ENCODE measurements at places on chromosomes 6 and 20. TPM values are rescaled to one million over a fixed set of nuclear protein-coding genes. Genes with fewer than 3 reads are reported as not detected.

Gene CFAP61
- total RNA-seq = 0.40 TPM

Gene ZBTB9
- 11.6 TPM for total RNA-seq

Gene CNR1
- 0.46 TPM for total RNA-seq

Gene TGM2
- 478 TPM for total RNA-seq

Gene DBNDD2
- total RNA-seq = 32.4 TPM

Gene GLP1R
- total RNA-seq = not detected

Gene ZNF165
- total RNA-seq = 0.90 TPM

Gene COL10A1
- total RNA-seq = not detected

Gene STMND1
- total RNA-seq = not detected

Gene BCAS1
- 0.37 TPM for total RNA-seq

Gene DDO
- total RNA-seq = 0.08 TPM

Gene NR2E1
- total RNA-seq = not detected

Gene IL20RA
- 0.03 TPM for total RNA-seq

Gene ALDH5A1
- 8.1 TPM for total RNA-seq

Gene MAP3K7
- total RNA-seq = 13.0 TPM

Gene BTN2A1
- total RNA-seq = 20.6 TPM

Gene GSTA2
- total RNA-seq = not detected

Gene NT5E
- total RNA-seq = 31.0 TPM

Gene FAM83C
- 0.08 TPM for total RNA-seq

Gene MRAP2
- 2.0 TPM for total RNA-seq

Gene PLN
- not detected for total RNA-seq

Gene ADGB
- total RNA-seq = not detected

Gene PAK5
- total RNA-seq = not detected

Gene TMEM244
- not detected for total RNA-seq

Gene CENPW
- total RNA-seq = 43.8 TPM

Gene NT5DC1
- total RNA-seq = 25.5 TPM

Gene CST7
- total RNA-seq = not detected

Gene ZKSCAN3
- 1.8 TPM for total RNA-seq
